ENCODE measurements at places on chromosomes 3 and 15.
A peak's percentile ranks its signal among the peaks of the same experiment; 100 is the strongest.

- no peak for DNase-seq
Observed at GRCh38 chr15:97009031-97009431, 678.5 kb downstream of the NR2F2 start.

- no peak for DNase-seq
Observed at GRCh38 chr3:30982416-30983075, 88.1 kb upstream of the GADL1 start.

DNA sequence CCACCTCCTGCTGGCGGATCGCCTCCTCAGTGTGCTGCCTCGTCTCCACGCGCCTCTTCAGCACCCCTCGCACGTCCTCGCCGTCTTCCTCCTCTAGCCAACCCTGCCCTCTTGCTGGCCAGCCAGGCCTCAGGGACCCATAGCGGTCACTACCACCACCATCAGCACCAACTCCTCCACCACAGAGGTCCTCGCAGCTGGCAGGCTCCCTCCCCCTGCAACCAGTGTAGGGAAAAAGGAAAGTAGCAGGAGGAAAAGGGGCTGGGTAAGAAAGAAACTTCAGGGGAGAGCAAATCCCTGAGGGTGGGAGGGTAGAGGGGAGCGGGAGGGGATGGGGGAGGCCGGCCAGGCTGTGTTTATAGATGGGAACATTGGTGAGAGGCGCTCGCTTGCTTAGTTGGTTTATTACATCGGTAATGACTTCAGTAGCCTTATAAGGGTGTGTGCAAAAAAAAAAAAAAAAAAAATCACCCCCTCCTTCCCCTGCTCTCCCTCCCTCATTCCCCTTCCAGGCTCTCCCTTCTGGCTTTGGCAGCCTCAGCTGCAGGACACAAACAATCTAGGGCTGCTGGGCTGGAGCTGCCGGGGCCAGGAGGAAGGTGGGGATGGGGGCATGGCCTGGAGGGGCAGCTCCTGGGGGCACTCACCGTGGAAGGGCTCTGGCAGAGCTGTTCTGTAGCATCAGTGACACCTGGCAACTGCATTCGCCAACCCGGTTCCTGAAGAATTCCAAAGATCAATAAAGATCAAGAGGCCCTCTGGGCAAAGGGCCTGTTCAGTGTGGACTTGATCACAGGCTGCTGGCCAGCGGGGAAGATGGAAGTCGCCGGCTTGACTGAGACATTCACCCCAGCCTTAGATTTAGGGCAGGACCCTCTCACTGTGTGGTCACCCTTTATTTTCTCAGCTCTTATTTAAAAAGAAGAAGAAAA, 116.2 kb upstream of the HACD2 start:
- DNase-seq: no peak

DNA sequence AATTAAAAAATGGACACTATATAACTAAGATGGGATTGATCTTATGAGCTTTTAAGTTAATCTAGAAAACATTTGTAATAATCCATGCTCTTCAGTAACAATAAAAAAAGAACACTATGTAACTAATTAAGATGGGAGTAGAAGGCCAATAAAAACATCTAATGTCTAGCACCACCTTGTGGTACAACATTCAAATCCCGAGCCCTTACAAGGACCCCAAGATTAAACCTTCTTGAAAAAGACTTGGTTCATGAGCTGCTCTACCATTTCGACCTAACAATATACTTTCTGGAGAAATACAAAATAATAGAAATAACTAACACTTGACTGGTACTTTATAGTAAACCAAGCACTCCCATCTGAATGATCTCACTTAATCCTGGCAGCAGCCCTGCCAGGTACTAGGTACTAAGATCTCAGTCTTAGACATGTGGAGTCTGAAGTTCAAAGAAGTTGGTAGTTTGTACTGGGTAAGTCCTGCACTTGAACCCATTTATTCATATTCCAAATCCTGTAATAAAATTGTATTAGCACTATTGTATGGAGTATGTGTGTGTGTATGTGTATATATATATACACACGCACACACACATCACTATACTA, 21.8 kb downstream of the METTL6 start:
- peak; percentile 12 for DNase-seq

GRCh38 chr15:94297558-94297957, 66.2 kb downstream of the MCTP2 start:
- no peak for DNase-seq

DNA sequence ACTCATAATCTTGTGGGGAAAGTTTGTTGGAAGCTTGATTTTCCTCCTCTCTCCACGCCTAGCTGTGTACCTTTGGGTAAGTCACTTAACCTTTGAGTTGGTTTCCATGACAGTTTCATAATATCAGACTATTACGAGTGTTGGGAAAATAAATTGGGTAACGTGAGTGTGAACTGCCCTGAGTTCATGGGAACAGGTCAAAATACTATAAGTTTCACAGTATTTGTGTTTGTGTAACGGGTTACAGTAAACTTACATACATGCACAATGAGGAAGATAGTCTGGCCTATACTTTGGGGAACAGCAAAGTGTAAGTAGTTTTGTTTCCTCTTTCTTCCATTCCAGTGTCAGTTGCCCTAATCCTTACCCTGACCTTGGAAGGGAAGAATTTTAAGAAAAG, 509.9 kb downstream of the MECOM start:
- no peak for DNase-seq

DNA sequence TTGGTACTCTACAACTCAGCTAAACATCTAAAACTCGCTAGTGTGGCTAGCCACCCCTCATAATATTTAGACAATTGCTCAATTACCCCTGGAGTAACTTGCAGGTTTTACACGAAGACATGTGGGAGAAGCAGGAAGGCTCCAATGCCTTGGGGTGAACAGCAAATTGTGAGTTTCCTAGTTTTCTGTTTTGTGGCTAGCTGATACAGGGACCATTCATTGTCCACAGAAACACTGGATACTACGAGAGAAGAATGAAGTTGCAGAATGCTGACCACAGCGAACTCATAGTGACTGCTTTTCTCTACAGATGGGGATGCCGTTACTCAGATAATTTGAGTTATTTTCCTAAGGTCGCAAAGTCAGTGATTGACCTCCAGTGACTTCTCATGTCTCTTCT, 212.9 kb downstream of the P3H2 start:
- DNase-seq: no peak

- DNase-seq: peak; percentile 91
Observed at GRCh38 chr3:186617036-186617946, 4.4 kb downstream of the AHSG start.

DNA sequence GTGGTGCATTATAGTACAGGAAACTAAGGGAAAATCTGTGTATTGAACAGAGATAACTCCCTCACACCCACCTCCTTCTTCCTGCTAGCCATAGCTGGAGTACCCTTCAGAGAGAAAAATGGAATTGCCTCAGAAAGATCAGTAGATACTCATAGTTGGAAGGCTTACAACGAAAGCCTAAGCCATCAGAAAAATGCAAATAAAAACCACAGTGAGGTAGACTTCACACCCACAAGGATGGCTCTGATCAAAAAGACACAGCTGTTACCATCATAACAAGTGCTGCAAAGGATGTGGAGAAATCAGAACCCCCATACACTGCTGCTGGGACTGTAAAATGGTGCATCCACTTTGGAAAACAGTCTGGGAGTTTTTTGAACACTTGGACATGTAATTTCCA, 7.4 kb upstream of the DLG1 start:
- DNase-seq: no peak

DNA sequence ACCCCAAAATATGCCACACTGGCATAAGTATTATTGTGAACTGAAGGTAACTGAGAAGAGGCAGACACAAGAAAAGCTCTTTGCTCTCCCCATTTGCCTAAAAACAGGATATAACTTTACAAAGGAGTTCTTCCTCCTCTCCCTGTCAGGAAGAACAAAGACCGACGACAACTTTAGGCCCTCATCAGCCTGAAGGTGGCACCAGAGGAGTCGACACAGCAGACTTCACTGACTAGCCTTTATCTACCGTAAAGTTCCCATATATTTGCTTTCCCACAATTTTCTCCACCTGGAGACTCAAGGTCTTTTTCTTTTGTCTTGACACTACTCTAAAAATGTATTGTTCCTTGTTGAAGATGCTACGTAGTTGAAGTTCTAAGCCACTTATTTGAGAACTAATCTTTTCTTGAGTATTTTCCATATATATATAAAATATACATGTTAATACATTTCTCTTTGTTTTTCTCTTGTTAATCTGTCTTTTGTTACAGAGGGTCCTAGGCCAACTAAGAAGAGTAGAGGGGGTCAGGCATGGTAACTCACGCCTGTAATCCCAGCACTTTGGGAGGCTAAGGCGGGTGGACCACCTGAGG, 16.2 kb upstream of the XIRP1 start:
- no peak for DNase-seq

DNA sequence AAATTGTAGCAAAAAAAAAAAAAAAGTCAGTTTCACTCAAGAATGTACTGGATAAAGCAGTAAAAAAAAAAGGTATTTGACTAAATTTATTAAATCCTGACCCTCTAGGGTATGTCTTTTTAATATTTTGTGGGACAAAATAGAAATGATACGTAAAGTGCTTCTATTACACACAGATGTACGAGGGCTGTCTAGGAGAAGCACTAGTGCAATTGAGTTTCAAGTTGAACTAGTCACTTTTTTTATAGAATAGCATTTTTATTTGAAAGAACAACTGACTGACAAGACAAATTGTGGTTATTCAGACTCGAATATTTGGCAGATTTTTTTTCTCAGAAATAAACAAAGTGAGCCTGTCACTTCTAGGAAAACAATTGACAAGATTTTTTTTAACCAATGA, 49.0 kb downstream of the CCDC54 start:
- no peak for DNase-seq

DNA sequence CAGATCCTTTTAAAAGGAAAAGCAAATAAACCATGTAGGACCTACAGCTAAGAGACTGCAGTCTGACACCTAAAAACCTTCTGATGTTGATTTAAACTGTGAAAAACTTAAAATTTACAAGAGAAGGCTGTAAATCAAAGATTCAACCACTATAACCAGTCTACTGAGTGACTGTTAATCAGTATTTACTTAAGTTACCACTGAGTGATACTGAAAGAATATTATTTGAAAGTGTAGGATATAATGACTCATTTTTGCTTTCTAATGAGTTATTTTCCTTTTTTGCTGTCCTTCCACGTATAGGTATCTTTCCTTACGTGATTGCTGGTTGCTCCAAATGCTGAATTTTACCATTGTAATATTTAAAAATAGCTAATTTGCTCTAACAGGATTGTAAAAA, 44.6 kb downstream of the RFX7 start:
- no peak for DNase-seq

DNA sequence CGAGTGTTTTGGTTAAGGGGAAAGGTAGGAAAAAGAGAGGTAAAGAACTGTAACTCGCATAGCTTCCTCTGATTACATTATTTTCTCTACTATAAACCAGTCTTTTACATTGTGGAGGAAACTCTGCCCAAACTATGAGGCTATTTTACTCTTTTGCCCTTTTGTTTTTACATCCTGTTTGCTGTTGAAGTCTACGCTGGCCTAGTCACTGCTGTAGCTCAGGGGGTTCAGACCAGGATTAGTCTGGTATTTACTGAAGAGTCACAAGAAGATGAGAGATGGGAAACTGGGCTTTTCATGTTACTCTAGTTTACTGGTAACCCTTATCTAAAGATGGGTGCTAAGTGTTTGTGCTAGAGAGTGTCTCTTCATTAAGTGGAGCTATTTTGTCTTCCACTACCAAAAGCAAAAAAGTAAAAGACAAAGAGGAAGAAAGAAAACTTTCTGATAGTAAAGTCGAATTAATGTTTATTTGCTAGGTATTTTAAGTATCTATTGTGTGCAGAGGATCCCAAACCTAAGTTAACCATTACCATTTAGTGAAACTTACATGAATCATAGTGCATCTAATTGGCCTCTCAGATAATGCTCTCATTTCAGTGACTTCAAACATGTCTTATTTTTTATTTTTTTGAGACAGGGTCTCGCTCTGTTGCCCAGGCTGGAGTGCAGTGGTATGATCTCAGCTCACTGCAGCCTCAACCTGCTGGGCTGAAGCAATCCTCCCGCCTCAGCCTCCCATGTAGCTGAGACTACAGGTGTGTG, 10.9 kb downstream of the RARB start:
- no peak for DNase-seq

DNA sequence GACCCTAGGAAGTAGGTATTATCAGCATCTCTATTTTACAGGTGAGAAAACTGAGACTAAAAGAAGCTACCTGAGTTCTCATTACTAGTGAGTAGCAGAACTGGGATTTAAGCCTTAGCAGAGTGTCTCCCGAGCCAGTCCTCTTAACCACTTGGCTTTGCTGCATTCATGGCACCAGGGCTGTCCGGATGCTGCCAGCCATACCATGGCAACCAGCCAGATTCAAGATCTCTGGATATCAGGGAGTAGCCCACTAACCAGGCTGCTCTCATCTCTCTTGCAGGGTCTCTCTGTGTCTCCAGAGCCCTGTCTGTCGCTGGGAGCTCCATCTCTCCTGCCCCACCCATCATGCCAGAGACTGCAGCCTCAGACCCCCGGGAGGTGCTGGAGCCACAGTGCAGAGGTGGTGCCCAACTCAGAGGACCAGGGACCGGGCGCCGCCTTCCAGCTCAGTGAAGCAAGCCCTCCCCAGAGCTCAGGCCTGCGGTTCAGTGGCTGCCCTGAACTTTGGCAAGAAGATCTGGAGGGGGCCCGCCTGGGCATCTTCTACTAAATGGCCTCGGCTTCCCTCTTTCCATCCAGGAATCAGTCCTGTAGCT, 1.7 kb downstream of the MESP2 start:
- DNase-seq: peak; percentile 30

GRCh38 chr3:55935241-55935640, 448.1 kb upstream of the WNT5A start:
- no peak for DNase-seq

DNA sequence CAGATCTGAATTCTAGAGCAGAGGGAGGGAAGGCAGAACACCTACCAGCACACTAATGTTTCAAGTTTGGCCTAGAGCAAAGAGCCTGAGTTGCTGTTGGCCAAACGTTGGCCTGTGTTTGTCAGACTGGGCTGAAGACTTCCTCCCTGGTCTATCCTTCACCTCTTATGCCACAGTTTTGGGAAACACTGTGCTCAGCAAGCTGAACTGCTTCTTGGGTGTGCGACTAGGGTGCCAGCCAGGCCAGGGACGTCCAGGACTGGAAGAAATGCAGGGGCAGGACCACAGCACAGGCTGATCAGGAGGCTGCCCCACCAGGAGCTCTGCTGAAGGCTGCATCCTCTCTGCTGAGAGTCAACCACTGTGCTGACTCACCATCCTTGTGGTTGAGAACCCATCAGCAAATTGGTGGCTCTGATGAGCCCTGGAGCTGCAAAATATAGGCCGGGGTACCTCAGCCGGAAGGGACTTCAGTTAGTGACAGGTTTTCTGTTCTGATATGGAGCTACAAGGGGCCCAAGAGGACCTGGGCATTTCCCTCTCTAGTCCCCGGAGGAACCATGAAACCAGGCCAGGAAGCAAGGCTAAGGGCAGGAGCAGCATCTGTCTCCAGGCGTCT, 131.6 kb upstream of the RASGRP1 start:
- no peak for DNase-seq
